Motor neuron (in vitro differentiated cells): ENCODE measurements at places on chromosomes 3 and 15. TPM values are rescaled to one million over a fixed set of nuclear protein-coding genes. Genes with fewer than 3 reads are reported as not detected.
A peak's percentile ranks its signal among the peaks of the same experiment; 100 is the strongest.

Gene KIF15
- 28.6 and 32.3 TPM in 2 replicates for total RNA-seq

Gene TMEM158
- 0.45 and 0.53 TPM in 2 replicates for total RNA-seq

Gene AMT
- total RNA-seq = 15.4 and 16.1 TPM in 2 replicates

Gene ARL6
- 12.1 and 13.4 TPM in 2 replicates for total RNA-seq

DNA sequence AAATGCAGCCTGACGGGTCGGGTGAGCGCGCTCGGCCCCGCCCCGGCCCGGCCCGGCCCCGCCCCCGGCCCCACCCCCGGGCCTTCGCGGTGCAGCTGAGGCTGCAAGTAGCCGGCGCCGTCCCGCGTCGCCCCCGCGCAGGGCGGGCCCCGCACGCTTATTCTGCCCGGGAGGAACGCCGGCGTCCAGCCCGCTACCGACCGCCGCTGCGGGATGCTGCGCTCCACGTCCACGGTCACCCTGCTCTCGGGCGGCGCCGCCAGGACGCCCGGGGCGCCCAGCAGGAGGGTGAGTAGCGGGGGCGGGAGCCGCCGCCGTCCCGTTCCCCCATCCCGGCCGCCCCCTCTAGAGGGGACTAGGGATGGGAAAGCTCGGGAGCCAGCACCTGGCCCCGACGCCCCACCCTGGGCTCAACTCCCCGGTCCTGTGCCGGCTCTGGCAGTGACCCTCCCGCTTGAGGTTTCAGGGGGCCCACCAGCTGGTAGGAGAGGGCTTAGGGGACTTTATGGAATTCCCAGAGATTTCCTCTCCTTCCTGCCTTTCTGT lies at the start of gene MYZAP:
Gene MYZAP, plus strand, starts transcription at position 83 of the 546 bp plus-strand sequence. Its CDS starts 131 bp downstream, at position 214.
- ATAC-seq = peak; percentile 91

DNA sequence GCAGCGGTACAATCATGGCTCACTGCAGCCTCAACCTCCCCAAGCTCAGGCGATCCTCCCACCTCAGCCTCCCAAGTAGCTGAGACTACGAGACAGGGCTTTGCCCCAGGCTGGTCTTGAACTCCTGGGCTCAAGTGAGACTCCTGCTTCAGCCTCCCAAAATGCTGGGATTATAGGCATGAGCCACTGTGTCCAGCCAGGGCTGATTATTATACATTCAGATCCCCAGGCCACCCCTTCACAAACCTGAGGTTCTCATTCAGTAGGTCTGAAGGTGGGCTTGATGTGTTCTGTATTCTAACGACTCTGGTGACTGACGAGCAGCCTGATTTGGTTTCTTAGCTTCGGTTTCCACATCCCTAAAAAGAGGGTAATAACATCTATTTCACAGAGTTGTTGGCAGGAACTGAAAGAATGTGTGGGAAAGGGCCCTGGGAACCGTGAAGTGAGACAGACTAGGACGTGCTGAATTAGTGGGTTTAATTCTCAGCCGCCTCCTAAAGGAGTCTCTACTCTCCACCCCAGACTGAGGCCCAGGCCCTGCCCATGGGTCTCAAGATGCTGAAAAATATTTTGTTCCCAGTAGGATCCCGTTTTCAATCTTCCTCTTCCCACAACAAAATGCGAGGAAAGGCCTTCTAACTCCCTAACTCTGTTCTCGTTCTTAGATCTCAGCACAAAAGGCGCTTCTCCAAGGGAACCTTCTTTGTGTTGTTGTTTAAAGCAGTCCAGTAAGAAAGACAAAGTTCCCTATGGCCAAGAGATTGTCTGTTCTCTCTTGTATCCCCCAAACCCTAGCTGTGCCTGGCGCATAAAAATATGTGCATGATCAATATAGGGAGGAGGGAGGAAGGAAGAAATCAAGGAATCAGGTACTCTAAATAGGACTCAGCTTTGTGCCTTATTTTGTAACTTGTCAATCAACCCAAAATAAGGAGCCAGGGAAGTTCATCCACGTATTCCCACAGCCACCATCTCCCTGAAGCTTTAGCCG lies 210.0 kb upstream of the TOPAZ1 start:
- no peak for ATAC-seq
